NCI-H748 treated with DMSO at 0.1 percent for 48 hours (cell line): ENCODE measurements at places on chromosomes 7 and 10.

- DNase-seq = no peak
These were observed 4.6 kb downstream of the HSPA12A start for GRCh38 chr10:116737627-116738327.

DNA sequence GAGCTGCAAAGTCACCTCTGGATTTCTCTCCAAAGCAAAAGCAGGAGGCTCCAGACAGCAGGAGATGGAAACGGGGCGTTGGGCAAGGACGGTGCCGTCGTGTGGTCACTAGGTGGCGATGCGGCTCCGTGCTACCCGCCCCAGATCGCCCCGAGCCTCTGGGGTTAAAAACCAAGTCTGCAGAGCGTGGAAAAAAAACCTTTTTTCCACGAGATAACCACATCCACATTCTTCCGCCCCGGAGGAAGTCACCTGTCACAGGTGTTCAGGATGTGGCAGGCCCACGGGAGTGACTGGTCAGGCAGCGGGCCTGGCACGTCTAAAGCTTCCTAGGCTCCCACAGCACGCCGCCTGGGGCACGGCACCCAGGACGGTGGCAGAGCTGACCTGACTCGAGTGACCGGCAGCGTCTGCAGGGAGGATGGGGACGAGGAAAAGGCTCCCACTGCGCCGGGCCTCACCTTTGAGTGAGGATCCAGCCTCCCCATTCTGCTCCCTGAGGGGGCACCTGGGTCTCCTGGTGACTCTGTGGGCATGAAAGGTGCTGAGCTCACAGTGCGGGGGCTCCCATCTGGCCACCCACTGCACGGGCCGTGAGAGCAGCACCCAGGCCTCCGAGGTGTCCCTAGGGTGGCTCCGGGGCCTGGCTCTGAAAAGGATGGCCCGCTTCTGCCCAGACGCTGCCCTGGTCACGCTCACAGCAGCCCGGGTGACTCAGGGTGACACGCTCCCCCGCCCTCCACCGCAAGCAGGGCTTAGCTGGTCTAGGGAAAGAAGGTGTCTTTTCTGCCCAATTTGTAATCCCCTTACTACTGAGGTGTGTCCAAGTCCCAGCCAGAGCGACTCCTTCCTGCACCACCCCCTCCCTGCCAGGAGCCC lies 71.3 kb upstream of the TNRC18 start:
- peak; percentile 55 for DNase-seq

- DNase-seq = no peak
These were observed 701.2 kb downstream of the AUTS2 start for GRCh38 chr7:70299472-70299807.

- no peak for DNase-seq
These were observed 45.4 kb downstream of the DKK1 start for GRCh38 chr10:52359441-52359840.

DNA sequence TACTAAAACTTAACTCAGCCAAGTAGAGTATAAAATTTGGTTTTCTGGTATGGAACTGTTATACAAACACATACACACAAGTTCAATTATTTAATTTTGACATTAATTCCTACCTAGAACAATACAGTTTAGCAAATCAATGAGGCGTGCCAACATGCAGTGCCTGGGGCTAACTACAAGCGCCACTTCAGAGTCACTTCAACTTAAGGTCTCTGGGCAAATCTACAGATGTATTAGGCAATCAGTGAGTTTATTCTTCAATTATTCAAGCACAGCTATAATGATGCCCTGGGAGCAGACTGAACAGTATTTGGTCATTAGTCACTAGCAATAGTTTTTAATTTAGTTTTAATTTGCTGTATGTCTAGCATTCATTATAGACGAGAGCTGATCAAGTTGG lies 51.6 kb downstream of the HIBADH start:
- DNase-seq = peak; percentile 21

DNA sequence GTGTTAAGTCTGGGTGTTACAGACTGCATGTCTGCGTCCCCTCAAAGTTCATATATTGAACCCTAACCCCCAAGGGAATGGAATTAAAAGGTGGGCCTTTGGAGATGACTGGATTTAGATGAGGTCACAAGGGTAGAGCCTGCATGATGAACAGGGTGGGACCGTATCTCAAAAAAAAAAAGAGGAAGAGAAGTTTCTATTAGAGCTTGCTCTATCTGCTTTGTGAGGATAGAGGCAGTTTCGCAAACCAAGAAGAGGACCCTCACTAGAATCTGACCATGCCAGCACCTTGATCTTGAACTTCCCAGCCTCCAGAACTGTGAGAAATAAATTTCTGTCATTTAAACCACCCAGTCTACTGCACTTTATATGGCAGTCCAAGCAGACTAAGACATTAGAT lies 1.4 kb downstream of the KIN start:
- DNase-seq = no peak

GRCh38 chr10:80471715-80472233 lies 17.7 kb downstream of the TSPAN14 start:
- no peak for DNase-seq

- no peak for DNase-seq
These were observed 20.6 kb upstream of the NKX6-2 start for GRCh38 chr10:132806561-132807003.

DNA sequence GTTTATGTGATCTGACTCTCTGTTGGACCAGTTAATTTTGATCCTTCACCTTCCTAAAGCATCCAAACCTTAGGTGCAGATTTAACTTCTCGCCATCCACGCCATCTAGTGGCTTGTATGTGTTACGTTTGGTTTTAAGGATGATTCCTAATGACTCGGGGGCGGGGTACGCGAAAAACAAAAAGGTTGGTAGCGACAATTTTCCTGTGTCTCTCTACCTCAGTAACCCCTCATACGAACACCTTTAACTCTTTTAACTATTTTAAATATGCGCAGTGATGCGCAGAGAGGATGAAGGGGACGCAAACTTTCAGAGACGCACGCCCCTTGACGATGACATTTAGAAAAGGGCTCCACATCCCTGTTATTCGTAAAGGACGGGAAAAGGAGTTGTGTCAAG lies 714 bp upstream of the KCND2 start:
- peak; percentile 84 for DNase-seq

DNA sequence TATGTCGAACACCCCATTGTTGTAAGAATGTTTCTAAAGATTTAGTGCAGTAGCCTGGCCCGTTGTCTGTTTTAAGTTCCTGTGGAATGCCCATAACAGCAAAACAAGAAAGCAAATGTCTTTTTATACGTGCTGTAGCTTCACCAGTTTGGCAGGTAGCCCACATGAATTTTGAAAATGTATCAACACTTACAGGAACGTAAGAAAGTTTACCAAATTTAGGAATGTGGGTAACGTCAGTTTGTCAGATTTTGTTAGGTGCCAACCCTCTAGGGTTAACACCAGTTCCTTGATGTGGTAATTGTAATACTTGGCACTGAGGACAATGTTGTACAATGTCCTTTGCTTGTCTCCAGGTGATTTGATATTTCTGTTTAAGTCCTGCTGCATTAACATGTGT lies 3.2 kb upstream of the GIMAP4 start:
- no peak for DNase-seq

- peak; percentile 57 for DNase-seq
These were observed 615 bp upstream of the CNTNAP2 start for GRCh38 chr7:146115851-146116520.

DNA sequence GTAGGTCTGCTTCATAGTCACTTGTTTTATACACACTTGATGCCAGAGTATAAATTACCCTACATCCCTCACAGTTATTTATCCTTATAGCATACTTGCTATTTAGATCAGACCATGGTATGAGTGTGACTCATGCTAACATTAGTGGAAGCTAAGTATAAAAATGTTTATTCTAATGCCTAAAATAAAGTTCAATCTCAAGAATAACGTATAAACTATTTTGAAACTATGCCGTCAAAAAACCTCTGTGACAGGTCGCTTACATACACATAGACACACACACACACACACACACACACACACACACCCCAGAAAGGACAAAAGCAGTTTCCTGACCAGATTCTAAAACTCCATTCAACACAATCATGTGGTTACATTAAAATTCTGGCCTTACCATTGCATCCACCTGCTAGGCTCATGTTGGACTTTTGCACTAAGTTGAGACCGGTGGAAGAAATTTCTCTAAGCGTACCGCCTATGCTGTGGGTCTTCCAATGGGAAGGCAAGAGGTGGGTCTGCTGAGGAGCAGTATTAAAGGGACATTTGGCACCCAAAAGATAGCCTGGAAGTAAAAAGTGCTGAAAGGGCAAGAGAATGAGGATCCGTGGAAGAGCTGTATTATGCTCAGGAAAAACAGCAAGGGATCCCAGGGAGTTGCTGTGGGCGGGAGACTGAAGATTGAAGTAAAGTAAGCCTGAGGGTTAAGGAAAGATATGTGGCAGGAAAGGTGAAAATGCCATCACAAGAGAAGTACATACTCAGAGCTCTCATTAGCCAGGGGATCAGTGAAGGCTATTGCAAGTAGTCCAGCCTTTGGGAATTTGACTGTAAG lies 5.0 kb downstream of the FOXP2 start:
- no peak for DNase-seq
